Neural crest cell (in vitro differentiated cells): ENCODE measurements at places on chromosomes 1 and 21.

- peak; percentile 15 for DNase-seq
Observed at GRCh38 chr1:112508278-112509004, at the start of gene WNT2B. WNT2B (plus strand) TSS chr1:112508965; CDS start chr1:112509263, 298 bp downstream.

GRCh38 chr1:156673387-156674121 is 3.7 kb downstream of the NES start:
- peak; percentile 67 for DNase-seq

DNA sequence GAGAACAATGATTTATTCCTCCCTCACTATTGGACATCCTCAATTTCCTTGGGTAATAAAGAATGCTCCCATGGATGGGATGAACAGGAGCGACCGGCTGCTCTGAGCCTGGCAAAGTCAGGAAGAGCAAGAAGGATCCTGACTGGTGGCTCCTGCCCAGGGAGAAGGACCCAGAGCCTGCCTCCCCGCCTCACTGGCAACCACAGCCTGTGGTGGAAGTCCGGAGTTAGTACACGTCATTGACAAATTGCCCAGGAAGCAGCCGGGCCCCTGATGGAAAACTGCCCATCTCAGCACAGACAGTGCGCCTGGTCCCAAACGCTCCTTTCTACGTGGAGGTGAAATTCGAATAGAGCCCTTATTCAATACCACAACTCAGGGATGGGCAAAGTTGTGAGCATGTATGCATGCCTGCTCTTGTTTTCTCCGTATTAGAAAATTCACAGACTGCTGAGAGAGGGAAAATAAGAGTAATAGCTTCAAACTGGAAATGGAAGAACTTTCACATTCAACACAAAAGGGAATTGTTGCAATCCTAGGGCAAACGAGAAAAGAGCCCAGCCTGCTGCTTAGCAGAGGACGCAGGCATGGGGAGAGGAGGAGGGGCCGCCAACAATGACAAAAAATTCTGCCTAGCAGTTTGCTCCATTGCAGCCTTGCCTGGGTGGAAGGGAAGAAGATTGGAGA is 397.1 kb upstream of the VAMP3 start:
- no peak for DNase-seq

DNA sequence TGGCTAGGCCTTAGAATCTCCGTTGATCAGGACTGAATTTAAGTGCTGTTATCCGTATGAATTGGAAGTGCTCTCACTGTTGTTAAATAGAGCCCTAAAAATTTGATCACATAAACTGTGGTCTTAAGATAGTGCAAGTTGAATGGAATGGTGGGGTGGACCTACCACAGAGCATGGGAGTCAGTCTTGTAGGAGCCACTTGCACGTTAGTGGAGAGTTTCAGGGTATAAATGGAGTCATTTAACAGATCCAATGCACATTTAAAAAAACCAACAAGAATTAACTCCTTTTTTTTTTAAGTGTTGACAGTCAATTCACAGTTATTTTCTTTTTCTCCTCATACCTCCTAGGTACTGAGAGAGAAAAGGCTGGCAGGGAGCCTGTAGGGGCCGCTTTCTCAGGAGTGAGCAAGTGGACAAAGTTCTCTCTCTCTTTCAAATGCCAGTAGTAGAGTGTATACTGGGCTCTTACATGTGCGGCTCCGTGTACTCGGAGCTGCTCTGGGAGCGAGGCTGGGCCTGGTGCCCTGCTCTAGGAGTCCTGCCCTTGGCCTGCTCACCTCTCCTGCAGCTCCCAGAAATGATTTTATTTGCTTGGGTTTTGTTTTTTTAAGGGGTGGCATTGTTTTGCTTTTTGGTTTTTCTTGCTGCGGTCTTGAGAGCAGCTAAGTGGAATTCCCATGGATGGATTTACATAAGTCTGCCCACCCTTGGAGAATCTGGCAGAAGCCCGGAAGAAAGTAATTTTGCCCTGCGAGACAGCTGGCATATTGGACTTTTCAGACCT is 91.3 kb downstream of the ATP5PO start:
- no peak for DNase-seq

DNA sequence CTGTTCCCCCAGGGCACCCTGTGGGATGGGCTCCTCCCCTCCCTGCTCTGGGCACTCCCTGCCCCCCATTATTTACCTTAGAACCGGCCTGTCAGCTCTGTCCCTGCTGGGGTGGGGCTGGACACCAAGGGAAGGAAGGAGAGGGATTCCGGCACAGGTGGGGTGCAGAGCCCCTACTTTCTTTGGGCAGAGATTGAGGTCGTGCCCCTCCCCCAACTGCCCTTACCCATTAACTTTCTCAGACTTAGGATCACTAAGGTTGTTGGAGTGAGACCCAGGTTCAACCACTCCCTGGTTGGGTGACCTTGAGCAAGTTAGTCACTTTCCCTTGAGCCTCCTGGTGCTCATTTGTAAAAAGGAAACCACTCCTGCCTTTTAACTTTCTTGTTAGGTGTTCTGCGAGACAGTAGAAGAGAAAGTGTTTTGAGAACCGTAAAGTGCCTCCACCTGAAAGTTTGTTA is 57.0 kb upstream of the SYNC start:
- no peak for DNase-seq

- DNase-seq: no peak
Observed at GRCh38 chr1:25178917-25179561, 53.3 kb downstream of the SYF2 start.

GRCh38 chr1:20731057-20731991 is 1.2 kb downstream of the SH2D5 start:
- DNase-seq: no peak

GRCh38 chr1:211493133-211493871 is 1.3 kb upstream of the RD3 start:
- DNase-seq: no peak

DNA sequence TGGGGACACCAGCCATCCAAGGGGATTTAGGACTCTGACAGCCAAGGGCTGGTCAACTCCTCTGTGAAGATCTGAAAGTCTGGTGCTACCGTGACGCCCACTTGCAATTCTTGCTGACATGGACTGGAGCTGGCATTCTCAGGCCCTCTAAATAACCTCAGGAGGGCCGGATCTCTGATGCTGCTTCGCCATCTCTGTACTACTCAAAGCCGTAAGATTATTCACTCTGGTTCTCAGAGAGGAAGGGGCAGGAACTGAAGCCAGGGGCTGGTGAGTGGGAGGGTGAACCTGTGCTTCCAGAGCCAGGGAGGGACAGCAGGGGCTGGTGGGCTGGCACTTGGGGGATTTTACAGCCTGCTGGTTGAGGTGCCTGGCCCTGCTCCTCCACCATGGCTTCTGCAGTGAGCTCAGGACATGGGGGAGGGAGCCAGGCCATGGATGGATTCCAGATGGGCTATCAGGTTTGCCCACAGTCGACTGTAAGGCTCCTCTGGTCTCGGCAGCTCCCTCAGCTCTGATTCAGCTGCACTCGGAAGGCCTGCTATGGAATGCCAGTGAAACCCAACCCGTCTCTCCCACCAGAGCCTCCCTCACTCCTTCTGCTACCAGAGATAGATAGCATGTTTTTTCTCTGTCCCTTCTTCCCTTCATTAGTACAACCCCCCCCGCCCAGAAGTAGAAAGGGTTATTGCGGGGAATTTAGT is 84.5 kb downstream of the PLXNA2 start:
- DNase-seq: no peak

DNA sequence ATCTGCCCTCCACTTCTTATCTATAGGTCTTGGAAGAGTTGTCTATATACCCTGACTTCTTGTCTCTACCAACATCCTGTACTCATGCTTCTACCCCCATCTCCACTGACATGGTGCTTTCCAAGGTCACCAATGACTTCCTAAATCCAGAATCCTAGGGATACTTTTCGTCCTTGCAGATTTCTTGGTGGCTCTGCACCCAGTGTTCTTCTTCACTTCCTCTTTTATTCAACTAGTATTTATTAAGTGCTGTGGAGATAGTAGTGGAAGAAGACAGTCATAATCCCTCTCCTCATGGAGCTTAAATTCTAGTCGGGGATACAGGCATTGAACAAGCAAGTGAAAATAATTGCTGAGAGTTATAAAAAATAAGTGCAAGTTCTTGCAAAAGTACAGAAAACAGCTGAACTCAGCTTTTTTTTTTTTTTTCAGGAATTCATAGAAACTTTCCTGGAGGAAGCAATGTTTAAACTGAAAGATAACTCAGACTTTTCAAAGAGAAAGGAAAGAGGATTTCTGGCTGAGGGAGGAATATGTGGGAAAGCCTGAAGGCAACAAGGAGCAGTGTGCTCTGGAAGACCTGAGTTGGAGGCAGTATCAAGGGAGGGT is 38.2 kb upstream of the CYP4B1 start:
- no peak for DNase-seq

- DNase-seq: no peak
Observed at GRCh38 chr1:246566813-246567645, 773 bp downstream of the CNST start.

GRCh38 chr1:185996211-185996610 is 262.0 kb downstream of the HMCN1 start:
- DNase-seq: no peak

DNA sequence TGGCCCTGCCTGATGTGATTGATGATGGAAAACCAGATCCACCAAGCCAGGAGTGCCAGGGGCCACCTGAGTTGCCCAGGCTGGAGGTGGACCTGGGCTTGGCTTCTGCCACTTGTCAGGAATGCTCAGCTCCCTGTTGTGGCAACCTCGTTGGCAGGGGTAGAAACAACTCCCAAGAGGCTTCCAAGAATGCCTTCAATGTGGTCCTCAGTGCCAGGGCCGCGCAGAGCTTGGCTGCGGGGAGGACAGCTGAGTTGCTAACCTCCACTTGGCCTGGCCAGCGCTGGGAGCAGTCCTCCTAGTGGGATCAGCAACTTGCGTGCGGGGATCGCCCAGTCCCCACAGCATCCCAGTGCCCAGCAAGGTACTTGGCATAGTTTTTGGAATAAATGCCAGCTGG is 9.0 kb downstream of the MYOM3 start:
- no peak for DNase-seq

GRCh38 chr1:167751676-167752075 is 29.9 kb downstream of the MPZL1 start:
- DNase-seq: no peak

DNA sequence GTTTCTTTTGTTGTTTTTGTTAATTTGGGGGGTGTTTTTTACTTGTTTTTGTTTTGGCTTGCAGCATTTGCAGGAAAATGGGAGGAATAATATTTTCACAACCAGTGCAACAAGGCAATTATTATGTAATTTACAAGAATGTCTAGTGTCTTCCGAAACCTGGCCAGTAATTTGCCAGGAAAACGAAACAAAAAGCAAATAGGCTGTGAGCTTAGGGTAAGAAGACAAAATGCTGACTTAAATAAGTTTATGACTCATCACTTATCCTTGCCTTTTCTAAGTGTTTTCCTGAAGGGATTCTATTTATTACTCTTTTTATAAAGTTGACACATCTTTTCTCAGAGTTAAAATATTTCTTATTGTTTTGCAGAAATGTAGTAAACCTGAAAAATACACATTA is 49.8 kb downstream of the KCNT2 start:
- no peak for DNase-seq

- DNase-seq: no peak
Observed at GRCh38 chr1:11357276-11357675, 84.3 kb downstream of the UBIAD1 start.

- DNase-seq: no peak
Observed at GRCh38 chr1:15583016-15583706, 1.7 kb downstream of the AGMAT start.

DNA sequence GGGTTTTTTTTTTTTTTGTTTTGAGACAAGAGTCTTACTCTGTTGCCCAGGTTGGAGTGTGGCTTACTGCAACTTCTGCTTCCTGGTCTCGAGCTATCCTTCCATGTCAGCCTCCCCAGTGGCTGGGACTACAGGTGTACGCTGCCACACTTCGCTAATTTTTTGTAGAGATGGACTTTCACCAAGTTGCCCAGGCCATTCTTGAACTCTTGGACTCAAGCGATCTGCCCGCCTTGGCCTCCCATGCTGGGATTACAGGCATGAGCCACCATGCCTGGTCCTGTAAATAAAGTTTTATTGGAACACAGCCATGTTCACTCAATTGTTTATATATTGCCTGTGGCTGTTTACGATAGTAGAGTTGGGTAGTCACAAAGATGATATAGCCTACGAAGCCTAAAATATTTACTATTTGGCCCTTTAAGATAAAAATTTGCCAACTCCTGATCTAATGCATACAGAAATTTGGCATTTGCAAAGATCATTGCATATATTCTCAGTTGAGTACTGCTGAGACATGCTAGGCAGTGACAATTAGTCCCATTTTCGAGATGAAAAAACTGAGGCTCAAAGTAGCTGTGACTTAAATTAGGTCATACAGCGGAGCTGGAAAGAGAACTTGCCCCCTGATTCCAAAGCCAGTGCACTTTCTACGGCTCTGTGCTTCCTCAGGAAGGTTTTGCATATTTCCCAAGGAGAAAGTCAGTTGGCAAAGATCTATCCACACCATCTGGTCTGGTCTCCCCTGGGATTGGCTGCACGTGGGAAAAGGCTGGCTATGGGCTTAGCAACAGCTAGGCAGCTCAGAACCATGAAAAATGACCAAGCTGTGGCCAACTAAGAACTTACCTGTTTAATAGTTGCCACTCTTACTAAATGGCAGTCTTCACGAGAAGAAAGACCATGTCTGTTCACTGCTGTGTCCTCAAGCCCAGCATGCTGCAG is 19.4 kb downstream of the MECR start:
- DNase-seq: no peak

DNA sequence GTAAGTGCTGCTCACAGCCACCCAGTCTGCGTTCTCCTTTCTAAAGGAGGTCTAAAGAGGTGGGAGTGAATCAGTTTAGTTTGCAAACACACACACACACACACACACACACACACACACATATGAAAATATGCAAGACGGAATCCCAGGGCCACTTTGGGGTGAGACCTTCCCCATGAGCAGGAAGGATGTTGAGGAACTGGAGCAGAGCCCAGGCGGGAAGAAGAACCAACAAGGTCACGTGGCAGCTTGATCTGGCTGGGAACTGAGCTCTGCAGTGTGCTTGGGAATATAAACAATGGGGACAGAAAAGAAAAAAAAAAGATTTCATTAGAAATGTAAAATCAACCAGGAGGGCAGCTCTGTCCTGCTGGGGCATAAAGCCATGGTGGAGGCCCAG is 32.6 kb downstream of the OR2G3 start:
- no peak for DNase-seq

DNA sequence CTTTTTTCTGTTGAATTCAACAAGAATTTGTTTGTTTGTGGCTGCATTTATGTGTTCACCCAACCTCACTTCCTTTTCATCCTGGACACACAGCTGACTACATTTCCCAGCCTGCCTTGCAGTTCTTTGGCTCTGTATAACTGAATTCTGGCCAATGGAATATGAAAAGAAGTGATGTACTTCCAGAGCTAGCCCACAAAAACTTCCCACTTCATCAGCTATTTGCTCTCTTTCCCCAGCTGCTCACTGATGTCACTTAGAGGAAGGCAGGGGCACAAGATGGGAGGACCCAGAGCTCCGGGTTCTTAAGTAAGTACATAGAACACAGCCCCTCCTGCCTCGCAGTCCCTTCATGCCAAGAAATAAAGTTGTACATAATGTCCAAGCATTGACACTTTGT is 235.0 kb upstream of the FGGY start:
- DNase-seq: no peak
